Right ventricle myocardium inferior (tissue), 1 donor: ENCODE measurements at places on chromosomes 4 and X.
A peak's percentile ranks its signal among the peaks of the same experiment; 100 is the strongest.

DNA sequence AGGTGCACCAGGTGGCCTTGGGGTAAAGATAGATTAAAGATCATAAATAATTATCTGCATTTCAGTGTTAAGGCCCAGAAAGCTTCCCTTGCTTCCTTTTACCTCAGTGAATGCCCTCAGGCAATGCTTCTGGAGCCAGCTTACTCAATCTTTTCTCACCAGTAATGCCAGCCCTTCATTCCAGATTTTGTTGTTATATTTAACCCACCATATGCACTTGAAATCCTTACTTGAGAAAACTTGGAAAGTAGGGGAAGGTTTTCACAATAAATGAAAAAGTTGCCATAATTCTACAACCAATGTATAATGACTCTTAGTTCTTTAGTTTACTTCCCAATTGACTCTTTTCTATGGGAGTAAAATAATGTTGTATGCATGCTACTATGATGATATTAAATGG is 17.1 kb upstream of the PBDC1 start:
- DNase-seq = no peak

- no peak for DNase-seq
Measured at GRCh38 chr4:99587309-99587708, 12.7 kb downstream of the MTTP start.

DNA sequence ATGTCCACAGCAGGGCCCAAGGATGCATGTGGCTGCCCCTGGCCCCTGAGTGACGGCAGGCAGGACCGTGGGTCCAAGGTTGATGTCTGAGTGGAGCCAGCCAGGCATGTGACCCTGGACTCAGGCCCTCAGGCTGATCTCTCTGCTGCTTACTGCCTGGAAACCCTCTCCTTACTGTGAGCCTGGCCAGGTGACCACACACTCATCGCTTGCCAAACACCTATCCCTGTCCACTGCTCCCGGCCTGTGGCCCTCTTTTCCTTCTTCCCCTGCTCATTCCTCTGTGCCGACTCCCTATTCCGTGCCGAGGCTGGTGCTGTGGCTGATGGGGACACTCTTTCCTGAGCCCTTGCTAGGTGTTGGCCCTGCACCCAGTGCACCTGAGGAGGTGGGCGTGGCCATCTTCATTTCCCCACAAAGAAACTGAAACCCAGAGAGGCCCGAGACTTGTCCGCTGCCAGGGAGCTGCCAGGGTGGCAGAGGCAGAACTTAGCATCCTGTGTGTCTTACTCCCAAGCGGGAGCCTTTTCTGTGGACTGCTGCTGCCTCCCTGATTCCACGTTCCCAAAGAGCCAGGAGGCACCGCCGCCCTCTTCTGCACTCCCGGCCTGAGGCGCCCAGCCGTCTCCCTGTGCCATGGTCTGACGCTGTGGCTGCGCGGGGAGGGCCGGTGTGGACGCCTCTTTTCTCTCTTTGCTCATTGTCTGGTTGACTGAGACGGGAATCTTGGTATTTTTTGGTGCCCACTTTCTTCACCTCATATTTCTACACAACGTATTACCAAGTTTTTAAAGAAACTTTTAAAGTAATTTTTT is 11.2 kb upstream of the RNF4 start:
- DNase-seq = no peak

- no peak for DNase-seq
Measured at GRCh38 chrX:40197071-40197470, 99.3 kb upstream of the BCOR start.

DNA sequence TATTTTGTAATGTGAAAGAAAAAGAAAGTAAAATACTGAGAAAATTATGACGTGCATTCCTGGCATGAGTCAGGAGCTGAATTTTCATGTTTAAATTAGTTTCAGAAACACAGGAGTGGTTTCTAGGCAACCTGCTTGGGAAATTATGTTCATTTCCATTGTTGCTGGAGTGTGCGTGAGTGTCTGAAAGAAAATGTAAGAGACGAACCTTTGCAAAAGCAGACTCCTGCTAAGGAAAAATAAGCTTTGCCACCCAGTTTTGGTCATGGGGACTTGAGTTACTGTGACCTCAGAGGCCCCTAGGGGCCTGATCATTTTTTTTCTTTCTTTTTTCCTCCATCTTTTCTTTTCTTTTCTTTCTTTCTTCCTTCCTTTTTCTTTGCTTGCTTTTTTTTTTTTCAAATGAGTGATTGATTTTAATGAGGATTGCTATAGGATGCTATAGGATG is 18.8 kb upstream of the CHRNA9 start:
- no peak for DNase-seq

DNA sequence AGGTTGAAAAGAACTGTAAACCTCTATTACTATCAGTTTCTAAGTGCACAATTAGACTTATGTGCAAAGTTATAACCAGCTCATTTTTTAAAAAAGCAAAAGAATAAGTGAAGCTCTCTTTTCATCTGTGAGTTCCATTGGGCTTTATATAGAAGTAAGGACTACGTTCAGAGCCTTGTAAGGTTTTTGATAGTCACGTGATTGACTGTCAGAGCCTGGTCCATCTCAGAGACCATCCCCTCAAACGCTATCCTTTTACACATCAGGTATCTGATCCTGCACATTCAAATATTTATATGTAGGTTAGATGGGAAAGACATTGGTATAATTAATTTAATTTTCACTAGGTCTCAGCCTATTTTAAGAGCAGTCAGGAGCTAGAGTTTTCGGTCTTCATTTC is 279.3 kb downstream of the INPP4B start:
- DNase-seq = no peak

GRCh38 chrX:148459343-148459742 is 41.1 kb upstream of the AFF2 start:
- DNase-seq = no peak

- DNase-seq = no peak
Measured at GRCh38 chr4:181950372-181951127, 292.7 kb upstream of the TENM3 start.

GRCh38 chr4:71355045-71355444 is 16.2 kb downstream of the SLC4A4 start:
- no peak for DNase-seq

GRCh38 chrX:11791090-11791489 is 33.1 kb downstream of the MSL3 start:
- no peak for DNase-seq

DNA sequence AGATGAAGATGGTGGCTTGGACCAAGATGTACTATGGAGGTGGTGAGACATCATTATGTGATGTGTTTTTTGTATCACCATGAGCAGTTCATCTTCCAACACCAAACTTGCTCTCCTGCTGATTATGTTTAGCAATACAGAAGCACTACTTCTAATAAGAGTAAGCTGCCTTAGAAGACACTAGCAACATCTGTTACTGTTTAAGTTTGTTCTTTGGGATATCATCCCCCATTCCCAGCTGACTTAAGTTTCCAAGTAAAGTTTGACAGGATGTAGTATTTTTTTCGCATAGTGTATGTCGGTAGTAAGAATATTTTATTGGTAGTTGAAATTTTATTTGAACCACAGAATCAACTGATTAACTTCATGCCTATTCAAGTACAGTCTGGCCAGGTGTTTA is 123.5 kb upstream of the BMPR1B start:
- DNase-seq = no peak

- no peak for DNase-seq
Measured at GRCh38 chr4:158825433-158826036, 56.7 kb downstream of the FNIP2 start.

GRCh38 chr4:174263445-174263736 is 20.1 kb downstream of the FBXO8 start:
- no peak for DNase-seq

DNA sequence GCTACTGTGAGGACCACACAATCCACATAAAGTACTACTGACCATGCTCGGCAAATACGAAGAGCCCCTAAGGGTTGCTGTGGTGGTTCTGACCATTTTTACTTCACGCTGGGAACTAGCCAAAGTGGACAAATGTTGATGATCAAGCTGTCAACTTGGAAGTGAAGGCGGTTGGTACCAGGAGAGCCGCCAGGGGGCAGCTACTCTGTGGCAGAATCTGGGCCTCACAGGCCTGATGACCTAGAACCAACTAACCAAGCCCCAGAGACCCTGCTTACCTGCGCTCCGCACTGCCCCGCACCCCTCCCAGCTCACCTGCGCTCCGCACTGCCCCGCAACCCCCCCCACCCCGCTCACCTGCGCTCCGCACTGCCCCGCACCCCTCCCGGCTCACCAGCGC is 5.6 kb downstream of the GAK start:
- no peak for DNase-seq

DNA sequence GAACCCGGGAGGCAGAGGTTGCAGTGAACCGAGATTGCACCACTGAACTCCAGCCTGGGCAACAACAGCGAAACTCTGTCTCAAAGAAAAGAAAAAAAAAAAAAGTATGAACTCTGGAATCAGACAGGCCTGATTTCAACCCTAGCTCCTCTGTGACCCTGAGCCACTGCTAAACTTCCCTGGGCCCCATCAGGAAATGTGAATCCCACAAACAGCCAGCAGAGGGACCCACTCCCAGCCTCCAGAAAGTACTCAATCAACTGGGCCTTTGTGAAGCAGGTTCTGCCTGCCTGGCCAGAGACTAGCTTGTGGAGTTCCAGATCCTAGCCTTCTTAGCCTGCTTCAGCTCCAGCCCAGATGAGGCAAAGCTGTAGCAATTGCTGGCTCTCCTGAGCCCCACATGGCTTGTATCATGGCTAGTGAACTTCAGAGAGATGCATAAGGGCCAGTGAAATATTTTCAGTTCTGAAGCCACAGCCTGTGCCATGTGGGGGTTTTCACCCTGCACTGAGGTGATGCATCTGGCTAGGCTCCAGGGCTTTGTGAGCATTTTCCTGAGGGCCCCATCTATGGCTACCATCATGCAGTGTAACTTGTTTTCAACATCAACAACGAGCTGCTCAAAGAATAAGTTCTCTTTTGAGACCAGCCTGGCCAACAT is 7.2 kb upstream of the IDS start:
- DNase-seq = peak; percentile 68

DNA sequence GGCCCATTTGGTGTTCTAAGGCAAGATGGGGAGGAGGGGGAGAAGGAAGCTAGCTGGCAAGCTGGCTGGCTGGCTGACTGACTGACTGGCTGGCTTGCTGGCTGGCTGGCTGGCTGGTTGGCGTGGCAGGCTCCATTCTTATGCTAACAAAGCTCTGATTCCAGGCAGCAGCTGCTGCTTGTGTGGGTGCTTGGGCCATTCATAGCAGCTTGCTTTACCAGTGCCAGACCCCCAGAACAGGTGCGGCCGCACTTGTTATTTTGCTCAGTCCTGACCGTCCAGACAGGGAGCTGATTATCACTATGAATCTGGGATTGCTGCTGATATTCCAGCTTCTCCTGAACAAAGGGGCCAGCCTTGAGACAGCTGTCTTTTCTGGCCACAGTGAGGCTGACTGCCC is 131.2 kb upstream of the PAK3 start:
- DNase-seq = no peak

GRCh38 chr4:119971431-119972084 is 95.1 kb downstream of the MAD2L1 start:
- DNase-seq = no peak

DNA sequence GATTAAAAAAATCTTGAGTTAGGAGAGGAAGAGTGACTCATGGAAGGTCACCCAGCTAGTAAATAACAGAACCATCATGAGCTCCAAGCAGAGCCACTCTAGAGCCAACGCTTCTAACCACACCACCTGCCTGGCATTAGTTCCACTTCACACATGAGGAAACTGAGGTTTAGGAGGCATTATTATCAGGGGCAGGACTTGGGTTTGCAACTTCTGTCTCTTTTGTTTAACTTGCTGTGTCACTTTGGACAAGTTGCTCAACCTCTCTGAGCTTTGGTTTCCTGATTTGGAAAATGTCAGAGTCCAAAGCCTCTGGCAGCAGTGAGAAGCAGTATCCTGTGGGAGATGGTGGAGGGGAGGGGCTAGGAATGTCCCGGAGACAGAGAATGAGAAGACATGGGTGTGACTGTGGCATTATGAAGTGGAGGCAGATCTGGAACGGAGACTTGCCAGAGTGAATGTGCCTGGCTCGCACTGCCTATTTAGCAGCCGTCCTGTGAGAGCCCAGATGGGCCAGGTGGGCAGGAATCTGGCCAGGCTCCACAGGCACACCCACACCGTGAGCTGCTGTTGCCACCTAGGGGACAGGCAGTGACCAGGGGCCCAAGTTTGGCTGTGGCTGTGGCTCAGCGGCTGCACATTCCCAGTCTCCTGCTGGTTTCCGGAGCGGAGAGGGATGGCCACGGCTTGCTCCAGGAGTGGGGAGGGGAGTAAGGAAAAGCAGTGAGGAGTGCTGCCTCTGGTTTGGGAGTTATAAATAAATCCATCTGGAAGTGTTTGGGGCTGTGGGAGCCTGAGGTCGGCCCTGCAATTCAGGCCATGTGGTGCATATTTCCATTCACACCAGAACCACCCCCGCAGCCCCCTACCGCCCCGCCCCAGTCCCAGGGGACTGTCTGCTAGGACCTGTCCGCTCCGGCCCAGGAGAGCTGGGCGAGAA is 93.4 kb downstream of the NHSL2 start:
- DNase-seq = peak; percentile 50

DNA sequence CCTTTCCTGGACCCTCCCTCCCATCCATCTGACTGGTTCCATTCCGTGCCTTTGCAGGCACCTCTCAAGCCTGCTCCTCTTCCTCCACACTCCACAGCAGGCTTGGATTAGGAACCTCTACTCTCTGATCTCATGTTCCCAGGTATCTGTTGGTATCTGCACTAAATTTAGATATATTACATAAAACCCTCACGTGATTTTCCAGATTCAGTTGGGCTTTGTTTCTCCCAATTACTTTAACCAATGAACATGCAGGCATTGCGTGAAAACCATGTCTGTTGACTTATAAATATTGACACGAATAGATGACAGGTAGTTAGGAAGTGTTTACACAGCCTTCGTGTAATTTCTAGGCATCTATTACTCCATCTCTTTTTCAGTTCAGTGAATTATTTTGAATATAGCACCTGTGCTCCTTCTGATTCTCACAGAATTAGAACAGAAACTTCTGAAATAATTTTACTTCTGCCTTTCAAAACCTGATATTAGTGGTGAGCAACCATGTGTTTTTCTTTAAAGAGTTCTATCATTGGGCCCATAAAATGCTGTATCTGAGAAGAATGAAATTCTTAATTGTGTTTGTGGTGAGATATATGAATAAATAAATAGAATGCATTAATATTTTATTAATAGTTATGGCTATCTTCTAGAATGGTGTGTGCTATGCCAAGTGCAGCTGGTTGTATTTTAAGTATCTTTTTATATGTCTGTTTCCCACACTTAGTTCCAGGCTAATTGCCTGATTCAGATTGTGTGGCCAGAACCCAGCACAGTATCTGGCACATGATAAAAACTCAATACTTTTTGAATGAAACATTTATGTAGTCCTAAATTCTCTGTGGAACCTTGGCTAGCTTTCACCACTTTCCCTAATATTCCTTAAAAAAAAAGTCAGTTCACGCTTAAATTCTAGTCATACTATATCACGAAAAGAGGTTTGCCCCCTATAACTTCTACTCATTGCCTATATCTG is 304.8 kb downstream of the QDPR start:
- no peak for DNase-seq

- no peak for DNase-seq
Measured at GRCh38 chr4:93018243-93018642, 714.5 kb downstream of the GRID2 start.

DNA sequence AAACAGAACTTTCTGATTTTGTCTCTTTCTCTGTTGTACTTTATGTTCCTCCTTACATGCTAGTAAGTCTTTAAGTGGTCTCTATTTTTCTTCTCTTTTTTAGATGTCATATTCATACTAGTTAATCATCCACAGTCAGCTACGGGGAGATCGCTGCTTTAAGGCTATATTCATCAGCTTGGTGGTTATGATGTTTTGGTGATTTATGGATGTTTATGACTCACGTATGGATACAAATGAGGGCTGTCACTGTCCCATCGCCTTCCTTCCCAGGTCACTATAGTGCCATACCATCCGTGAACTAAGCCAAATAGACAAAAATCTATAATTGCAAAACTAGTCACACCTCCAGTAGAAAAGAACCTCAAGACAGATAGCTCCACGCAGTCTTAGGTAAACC is 296.8 kb upstream of the AADAT start:
- no peak for DNase-seq
